ENCODE measurements at places on chromosomes 12 and 14.

DNA sequence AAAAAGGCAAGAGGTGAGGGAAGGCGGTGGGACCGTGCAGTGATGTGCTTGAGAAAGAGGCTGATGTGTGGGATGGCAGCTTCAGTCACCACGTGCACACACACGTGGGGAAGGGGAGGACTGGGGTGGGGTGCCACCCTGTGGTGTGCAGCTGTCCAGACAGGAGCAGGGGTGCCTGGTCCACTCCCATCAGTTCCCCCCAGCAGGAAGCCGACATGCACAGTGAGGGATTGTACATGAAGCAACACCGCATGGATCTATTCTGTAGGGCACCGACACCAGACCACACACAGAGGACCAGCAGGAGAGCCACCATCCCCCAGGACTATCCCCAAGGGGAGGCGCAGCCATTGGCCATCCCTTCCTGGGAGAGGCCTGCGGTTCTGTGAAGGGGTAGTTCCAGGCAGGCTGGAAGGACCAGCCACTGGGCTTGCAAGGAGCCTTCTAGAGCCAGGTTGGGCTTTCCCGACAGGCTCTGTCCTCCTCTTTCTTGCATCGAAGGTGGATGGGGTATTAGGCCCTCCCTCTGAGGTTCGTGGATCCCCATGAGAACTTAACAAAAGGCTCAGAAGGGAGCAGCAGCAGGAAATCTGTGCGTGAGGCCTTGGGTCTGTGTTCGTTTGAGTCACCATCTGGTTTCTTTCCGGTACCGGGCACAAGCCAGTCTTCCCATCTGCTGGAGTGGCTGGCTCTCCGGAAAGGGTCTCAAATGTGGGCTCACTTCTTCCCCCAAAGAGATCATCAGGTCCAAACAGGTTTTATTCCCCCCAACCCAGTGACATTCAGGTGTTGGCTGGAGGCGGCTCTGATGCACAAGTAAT lies 59.8 kb downstream of the PLEKHG3 start:
- DNase-seq = no peak

- no peak for DNase-seq
Measured at GRCh38 chr14:74720526-74720925, 7.6 kb downstream of the FCF1 start.

DNA sequence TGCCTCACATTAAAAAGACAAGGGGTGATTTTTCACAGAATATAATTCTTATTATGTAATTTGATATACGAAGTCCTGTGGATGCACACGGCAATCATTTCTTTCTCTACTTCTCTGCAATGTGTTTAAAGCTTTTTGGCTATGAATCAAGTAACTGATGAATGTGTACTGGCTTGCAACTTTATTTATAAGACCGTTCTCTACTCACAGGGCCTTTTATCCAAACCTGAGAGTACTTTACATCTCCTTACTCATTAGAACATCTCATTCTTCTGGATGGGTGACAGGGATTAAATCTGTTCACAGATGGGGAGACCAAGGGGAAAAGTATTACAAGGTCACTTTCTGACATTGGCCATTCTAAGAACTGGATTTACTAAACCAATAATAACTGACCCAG lies 215.8 kb upstream of the DIO2 start:
- no peak for DNase-seq

DNA sequence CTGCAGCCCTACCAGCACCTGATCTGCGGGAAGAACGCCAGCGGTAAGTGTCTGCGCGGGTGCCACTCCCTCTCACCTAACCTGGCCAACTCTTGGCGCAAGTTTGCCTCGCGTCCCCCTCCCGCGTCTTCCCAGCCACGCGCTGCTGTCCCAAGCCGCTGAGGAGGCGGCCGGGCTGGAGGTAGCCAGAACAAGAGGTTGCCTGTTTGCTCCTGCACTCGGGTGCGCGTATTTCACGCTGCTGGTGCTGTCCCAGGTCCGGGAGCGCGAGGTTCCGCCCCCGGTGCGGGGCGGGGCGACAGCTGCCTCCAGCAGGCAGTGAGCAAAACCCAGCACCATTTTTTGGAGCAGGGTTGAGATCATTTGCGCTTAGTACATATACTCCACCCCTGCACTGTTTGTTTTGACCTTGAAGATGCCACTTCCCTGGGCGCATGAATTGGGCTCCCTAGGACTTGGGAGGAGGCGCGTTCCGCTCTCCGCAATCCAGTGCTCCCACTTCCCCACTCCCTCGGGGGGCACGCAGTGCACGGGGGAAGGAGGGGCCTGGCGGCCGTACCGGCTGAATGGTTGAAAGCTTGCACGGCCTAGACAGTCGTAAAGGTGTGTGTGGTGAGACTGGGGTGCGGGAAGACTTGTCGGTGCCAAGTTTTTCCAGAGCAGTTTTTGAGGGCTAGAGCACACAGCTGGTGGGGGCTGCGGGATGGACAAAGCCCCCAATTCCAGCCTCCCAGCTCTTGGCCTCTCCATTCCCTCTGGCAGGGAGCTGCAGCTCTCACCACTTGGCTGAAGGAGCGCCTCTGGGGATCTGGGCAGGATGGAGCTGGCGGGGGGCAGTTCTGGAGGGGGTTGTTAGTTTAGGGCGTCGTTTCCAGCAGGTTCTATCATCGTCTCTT lies 226.9 kb upstream of the CRY1 start:
- DNase-seq = peak; percentile 68

DNA sequence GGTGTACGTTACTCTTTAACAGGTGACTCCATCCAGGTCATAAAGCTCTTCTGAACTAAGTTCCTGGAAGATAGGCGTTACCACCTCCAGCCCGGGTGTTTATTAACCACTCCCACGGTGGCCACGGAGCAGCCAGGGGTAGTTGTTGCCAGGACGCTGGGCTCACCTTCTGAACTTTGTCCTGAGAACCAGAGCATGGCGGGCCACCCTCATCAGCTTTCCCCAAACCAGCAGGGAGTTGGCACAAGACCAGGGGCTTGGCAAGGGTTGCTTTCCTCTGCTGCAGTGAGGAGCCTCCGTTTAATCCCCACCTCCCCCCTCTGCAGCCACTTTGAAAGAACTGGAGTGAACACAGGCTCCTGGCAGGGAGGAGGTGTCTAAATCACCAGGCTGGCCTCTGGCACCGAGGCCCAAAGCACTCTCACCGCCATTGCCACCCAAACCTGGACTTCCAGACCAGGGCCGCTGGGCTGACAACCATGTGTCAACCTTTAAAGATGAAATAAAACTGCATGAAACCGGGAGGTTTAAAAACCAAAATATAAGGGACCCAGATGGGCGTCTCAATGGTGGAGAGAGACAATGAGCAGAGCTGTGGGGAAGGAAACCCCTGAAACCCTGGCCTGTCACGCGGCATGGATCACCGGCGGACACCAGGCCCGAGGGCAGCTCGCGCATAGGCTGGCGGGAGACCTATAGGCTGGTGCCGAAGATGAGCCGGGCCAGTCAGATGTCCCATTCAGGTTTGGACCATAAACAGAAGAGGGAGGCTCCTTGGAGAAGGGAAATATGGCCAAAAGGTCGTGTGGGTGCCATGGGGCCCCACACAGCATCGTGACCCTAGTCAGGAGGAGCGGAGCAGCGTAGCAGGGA lies 30.9 kb upstream of the TDRD9 start:
- DNase-seq = no peak

- DNase-seq = no peak
Measured at GRCh38 chr12:109447482-109447881, 29.6 kb downstream of the KCTD10 start.

GRCh38 chr12:62750941-62751809 lies 183.8 kb downstream of the PPM1H start:
- DNase-seq = no peak

DNA sequence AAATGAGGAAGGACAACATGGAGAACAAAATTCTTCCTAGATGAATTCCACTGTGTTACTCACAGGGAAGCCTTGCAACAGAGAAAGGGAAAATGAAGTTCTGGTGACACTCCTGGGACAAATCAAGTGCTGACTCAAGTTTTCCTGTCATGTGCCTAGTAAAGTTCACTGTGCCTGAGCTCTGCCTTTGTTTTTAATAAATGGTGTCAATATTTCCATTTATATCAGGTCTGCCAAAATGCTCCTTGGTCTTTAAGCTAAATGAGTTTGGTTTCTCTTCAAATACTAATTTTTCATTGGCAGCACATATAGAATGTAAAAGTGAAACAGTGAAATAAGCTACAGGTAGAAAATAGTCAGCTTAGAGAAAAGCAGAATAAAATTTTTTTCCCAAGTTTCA lies 33.0 kb downstream of the HIGD1C start:
- no peak for DNase-seq

- no peak for DNase-seq
Measured at GRCh38 chr12:79059557-79059956, 195.0 kb downstream of the SYT1 start.

GRCh38 chr12:51307655-51308593 lies 16.1 kb downstream of the BIN2 start:
- DNase-seq = no peak

DNA sequence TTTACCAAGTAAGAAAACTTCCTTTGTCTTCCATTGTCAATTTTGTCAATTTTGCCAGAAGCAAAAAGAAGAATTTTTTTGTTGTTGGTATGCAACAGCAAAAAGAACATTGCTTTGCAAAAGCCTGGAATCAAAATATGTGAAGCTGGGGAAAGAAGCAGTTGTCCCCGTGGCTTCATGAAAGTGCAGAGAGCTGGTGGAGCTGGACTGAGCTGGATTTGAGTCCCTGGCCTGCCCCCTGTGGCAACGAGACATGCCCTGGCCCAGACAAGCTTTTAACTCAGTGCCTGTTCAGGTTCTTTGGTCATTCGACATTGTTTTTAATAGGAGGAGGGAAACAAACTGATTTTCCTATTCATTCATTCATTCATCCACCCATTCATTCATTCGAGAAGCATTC lies 70.3 kb downstream of the SLC15A4 start:
- no peak for DNase-seq

All from CD4-positive, alpha-beta T cell treated with Interleukin-4 for 4 hours (primary cell).